Endothelial cell of umbilical vein (primary cell): ENCODE measurements at places on chromosomes 12 and 14.
A peak's percentile ranks its signal among the peaks of the same experiment; 100 is the strongest.

GRCh38 chr14:77377502-77377844 is 294 bp downstream of the SAMD15 start:
- DNase-seq, result no peak

- DNase-seq, result peak; percentile 81
These were observed 168.3 kb downstream of the NEDD1 start for GRCh38 chr12:97075161-97075933.

GRCh38 chr12:5909560-5909959 is 35.5 kb downstream of the ANO2 start:
- no peak for DNase-seq

DNA sequence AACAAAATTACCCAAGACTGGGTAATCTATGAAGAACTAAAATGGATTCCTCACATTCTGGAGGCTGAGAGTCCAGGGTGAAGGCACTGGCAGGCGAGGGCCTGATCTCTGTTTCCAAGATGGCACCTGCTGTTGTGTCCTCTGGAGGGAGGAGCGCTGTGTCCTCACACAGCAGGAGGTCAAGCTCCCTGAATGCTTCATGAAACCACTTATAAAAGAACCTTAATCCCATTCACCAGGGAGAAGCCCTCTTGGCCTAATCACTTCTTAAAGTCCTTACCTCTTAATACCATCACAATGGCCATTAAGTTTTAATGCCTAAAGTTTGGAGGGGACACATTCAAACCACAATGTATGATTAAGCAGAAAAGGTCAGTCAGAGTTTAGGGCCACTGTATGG is 172.4 kb downstream of the EMP1 start:
- DNase-seq, result no peak

- peak; percentile 91 for DNase-seq
These were observed 50.3 kb downstream of the DAO start for GRCh38 chr12:108930155-108930554.

DNA sequence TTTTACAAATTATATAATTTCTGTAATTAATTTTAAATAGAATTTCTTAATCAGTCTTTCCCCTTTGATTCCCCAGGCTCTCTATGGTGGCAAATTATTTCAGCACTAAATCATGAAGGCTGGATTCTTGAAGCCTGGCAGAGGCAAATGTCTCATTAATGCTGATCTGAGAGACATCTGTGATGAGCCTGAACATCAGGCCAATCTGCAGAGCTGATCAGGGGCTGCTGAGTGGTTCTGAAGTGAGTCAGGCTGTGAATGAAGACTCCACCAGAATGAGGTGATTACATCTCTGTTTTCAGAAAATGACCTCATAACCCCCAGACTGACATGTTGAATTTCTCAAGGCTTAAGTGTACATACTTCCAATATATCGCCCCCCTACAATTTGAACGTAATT is 124.2 kb upstream of the MIS18BP1 start:
- DNase-seq, result no peak

- DNase-seq, result no peak
These were observed 81.4 kb downstream of the SLC8A3 start for GRCh38 chr14:70107309-70107708.

DNA sequence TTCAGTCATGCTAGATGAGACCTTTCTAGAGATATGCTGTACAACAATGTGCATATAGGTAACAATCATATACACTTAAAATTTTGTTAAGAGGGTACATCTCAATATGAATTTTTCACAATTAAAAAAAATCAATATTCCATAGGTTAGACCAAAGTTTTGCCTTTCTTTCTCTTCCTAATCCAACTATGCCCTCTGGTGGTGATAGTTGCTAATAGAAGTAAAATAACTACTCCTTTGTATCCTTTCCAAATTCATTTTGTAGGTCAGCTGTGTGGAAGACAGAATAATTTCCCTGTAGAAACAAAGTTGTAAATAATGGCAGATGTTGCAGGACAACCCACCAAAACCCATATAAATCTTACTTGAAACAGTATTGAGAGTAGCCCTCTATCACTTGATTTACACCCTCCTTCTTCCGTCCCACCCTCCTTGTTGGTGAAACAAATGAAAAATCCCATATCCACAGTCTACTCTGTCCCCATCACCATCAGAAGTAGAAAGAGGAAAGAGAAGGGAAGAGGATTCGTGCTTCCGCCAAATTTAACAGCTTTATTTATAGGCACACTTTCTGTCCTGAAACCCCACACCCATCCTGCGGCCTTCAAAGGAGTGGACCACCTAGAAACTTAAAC is 34.2 kb upstream of the KICS2 start:
- peak; percentile 61 for DNase-seq

DNA sequence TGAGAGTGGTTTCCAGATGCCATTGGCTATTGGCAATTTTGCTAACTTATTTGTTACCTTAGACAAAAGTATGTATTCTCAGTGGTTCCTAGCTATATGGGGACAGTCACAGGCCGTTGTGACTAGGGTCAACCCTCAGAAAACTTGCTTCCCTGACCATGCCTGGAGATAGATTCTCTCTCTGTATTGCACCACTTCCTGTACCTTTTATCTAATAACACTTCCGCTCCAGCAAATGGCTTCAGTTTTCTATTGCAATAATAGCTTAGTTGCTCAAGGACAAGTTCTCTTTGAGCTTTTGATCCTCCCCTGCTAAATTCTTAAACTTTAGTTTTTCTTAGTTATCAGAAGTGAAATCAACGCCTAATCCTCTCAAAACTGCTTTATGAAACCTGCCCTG is 338.0 kb downstream of the RMST start:
- DNase-seq, result no peak

DNA sequence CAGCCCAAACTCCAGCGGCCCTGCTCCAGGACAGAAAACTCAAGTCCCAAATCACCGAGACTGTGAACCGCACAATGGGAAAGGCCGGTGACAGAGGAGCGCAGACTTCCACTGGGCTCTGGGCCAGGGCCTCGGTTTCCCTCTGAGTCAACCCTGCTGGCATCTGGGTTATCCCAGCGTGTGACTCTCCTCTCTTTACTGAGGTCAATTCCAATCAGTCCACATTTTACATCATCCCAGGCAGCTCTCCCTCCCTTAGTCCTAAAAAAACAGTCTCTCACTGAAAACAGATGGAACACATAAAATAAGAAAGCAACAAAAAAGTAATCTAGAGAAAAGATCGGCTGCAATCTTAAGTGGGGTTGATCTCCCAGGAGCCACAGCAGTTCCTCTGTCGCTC is 36.9 kb downstream of the ITPK1 start:
- DNase-seq, result no peak

- DNase-seq, result no peak
These were observed 222.4 kb upstream of the AMIGO2 start for GRCh38 chr12:47302111-47302671.

GRCh38 chr12:26813812-26814211 is 19.2 kb downstream of the ITPR2 start:
- DNase-seq, result no peak

- DNase-seq, result no peak
These were observed 36.9 kb downstream of the MVK start for GRCh38 chr12:109610523-109610922.

GRCh38 chr12:39912211-39912980 is 193.5 kb downstream of the SLC2A13 start:
- DNase-seq, result no peak

GRCh38 chr14:47332939-47333338 is 342.5 kb downstream of the MDGA2 start:
- no peak for DNase-seq

GRCh38 chr14:61620130-61620946 is 75.0 kb upstream of the HIF1A start:
- DNase-seq, result peak; percentile 62

DNA sequence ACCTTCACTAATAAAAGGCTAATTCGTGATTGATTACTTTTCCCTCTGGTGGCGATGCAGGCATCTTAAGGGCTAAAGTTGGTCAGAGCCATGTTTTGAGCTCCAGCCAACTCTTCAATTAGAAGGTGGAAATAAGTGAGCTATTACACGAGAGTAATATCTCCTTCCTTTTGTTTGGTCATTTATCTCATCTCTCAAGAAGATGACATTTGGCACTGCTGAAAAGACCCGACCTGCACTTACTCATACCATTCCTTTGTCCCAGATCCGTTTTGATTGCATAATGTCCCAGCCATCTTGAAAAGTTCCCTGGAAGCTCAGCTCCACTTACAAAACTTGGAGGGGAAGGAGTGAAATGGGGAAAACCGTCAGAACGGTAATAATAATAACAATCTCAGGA is 316.2 kb downstream of the VRK1 start:
- DNase-seq, result no peak

DNA sequence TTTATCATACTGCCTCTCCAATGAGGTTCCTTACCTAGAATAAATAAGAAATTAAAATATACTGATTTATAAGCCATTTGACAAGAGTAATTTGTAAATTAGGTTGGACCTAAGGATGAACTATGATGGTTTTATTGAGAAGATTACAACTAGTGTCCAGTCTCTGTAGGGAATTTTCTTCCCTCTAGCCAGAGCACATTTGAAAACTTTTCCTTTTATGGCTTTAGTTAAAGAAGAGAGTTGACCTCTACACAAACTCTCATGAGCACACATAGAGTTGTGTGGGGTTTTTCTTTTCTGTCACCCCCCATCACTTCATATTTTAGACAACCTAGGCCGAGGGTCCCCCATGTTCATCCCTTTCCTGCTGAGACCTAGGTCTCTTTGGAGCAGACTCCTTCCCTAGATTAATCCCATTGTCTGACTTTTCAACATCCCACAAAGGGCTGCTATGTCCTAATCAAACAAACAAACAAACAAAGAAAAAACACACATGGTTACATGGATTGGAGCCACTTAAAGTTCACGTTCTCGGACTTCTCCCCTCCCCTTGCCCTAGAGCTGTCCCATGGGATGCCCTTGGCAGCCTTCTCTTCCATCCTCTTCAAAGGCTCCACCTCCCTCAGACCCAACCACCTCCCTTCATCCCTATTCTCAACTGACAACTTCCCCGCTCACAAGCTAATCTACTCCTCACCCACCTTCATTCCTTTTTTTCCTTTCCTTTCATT is 40.7 kb downstream of the GPR135 start:
- DNase-seq, result no peak

DNA sequence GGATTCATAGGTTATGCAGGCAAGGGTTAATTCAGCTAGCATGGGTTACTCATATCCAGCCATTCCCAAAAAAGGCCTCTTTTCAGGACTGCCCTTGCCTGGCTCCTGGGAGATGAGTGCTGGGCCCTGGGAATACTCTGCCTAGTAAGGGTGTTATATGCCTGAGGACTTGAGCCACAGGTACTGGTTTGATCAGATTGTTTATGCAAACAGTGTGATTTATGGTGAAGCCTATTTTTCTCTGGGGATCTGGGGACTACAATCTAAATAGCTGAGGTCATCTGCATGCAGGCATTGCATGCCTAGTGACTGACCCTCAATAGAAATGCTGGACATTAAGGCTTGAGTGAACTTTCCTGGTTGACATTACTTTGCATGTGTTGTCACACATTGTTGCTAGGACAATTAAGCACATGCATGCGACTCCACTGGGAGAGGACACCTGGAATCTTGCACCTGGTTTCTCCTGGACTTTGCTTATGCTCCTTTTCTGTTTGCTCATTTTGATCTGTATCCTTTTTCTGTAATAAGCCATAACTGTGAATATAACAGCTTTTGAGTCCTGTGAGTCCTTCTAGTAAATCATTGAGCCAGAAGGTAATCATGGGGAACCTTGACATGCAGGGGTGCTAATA is 73.0 kb downstream of the RAD51B start:
- no peak for DNase-seq

- DNase-seq, result peak; percentile 82
These were observed 111.6 kb downstream of the BBS10 start for GRCh38 chr12:76236640-76237039.
